ENCODE measurements at places on chromosomes 5 and 9.

DNA sequence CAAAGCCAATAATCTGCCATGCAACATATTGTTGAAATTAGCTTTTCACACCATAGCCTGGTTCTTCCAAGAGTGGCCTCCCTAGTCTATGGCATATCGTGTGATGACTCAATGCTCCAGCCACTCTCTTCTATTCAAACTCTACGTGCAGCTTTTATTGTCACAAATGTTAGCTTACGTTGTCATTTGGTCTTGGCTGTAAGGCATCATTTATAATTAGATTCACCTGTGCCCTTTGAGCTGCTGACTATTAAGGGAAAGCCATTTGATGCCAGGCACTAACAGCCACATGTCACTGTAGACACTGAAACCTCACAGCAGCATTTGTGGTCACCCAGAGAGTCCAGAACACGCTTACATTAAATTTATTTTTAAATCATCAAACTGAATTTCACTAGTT, 66.8 kb downstream of the APBA1 start:
- DNase-seq = no peak

DNA sequence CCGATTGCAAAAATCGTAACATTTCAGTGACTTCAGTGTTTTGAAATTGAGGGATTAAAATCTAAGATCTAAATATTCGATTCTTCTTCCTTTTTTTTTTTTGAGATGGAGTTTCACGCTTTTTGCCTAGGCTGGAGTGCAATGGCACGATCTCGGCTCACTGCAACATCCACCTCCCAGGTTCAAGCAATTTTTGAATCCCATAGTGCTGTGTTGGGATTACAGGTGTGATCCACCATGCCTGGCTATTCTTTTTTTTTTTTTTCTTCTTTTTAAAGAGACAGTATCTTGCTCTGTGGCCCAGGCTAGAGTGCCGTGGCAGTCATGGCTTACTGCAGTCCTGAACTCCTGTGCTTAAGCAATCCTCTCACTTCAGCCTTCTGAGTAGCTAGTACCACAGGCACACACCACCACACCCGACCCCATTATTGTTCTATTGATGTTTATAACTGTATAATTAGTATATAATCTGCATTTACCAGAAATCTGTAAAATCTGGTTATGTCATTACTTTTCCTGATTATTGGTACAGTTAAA, 42.7 kb downstream of the NSD1 start:
- DNase-seq = no peak

DNA sequence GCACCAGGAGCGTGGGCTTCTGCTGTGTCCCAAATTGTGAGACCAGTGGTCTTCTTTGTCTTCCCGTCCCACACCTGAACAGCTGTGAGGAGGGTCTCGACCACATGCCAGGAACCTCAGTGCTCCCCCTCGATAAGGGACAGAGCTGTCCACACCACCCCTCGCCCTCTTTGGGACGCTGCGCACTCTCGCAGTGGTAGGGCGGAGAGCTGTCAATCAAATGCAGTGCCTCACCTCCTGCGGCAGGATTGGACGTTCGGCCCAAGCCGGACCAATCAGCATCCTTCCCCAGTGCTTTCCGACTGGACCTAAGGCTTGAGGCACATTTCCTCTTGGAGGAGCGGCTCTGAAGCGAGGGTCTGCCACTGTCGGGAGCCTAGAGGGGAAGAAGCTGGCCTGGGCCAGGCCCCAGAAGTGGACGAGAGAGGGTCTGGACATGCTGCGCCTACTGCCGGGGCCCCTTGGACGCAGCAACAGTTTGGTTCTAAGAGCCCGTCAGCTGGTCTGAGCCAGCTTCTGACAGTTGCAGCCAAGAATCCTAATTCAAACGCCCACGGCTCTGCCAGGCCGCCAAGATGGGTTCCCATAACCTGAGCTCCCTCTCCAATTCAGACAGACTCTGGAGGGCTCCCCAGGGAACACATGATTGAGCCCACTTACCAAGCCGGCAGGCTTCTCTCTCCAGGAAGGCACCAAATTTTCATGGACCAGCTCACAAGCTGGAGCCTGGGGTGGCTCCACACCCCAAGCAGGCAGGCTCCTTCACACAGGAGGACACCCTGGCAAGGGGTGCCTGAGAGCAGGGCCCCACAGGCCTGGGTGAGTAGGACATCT, 28.1 kb upstream of the ADAMTS2 start:
- no peak for DNase-seq

GRCh38 chr5:176529741-176530141, 7.5 kb downstream of the RNF44 start:
- no peak for DNase-seq

DNA sequence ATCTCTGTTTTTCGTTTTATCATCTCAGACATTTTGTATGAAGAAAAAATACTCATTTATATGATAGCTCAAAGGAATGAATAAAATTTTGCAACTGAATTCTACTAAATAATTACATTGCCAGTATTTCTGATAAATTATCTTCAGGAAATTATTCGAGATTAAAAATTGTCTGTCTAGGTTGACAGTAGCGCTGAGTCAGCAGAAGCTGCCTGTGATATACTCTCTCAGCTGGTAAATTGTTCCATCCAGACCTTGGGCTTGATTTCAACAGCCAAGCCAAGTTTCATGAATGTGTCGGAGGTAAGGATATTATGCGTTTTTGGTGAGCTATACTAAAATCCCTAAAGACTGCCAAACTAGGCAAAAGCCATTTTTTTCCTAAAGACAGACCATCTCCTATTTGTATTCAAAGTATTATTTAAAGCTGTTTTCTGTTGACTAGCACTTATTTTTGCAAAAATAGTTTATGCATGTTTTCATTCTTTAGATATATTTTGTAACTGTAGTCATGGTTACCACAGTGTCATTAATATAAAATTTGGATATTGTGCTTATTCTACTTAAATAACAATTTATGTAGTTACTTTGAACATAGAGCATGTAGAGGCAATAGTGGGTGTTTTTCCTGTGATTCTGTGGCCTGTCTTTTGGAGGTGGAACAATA, 17.4 kb downstream of the LECT2 start:
- DNase-seq = no peak

DNA sequence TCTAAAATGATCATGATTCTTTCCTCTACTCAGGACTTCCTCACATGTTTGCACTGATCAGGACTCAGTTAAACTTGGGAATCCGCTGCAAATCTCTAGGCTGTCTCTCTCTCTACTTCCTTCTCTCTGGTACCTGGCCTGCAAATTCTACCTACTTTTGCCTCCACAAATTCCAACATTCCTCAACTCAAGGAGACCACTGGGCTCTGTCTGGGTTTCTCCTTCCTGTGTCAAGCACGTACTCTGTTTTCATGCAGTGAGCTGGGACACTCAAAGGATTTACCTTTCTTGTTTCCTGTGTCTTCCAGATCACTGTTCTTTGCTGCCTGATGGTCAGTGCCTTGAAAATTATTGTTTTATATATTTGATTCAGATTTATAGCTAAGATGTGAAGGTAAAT, 45.9 kb upstream of the ANKRD31 start:
- DNase-seq = no peak

DNA sequence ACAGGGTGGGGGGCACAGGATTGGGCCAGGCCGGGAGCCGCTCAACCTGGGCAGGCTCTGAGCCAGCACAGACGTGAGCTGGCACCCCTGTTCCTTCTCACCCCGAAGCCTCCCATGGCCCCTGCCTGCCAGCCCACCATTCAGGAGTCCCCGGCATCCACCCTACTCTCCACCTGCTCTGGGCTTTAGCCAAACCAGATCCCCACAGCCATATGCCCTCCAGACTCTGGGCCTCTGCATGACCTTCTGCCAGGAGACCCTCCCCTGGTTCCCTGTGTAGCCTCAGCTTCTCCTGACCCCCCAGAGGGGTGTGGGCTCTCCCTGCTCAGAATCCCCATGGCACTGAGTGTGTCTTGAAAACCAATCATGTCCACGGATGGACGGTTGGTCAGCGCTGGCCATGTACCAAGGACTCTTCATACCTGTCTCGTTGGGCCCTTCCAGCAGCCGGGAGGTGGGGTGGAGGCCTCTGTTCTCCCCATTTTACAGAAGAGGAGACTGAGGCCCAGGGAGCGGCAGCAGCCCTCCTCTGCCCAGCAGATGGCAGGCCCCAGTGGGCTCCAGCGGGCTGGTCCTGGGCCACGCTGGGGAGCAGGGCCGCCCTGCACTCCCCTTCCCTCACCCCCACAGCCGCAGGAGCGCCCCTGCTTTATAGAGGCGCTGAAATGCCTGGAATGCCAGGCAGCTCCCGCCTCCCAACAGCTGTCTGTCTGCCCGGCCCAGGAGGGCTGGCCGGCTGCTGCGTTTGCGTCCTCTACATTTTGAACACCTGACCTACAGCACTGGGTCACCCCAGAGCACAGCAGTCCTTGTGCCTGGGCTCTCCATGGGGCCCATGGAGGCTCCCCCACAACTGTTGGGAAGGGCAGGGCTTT, 3.5 kb upstream of the MYMK start:
- no peak for DNase-seq

DNA sequence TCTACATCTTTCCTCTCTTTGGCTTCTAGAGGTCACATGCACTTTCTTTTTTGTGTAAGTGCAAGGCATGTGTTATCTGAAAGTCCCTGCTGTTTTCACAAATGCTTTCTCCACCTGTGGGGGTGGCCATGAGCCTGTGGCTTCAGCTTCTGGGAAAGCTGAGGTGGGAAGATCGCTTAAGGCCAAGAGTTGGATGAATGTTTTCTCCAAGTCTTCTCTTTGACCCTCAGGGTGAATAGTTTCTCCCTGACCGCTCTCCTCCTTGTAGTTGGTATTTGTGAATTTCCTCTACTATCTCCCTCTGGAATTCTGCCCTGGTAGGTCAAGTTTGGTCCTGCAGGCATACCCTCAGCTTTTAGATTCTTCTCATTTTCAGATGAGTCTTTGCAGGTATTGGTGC, 74.2 kb downstream of the UGCG start:
- DNase-seq = no peak

- DNase-seq = no peak
Measured at GRCh38 chr5:159786901-159787691, 129.2 kb upstream of the ADRA1B start.

- DNase-seq = no peak
Measured at GRCh38 chr9:88680505-88681160, 145.7 kb downstream of the NXNL2 start.

- DNase-seq = no peak
Measured at GRCh38 chr5:542319-543311, 18.4 kb upstream of the SLC9A3 start.

DNA sequence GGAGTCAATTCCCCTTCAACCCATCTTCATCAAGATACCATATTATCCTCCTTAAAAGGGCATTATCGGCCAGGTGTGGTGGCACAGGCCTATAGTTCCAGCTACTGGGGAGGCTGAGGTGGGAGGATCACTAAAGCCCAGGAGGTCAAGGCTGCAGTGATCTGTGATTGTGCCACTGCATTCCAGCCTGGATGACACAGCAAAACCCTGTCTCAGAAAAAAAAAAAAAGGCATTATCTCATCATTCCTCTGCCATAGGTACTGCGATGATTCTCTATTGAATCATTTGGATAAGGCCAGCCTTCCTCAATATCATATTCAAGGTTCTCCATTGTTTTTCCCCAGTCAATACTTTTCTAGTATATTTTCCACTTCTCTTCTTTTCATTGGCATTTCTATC, 39.2 kb upstream of the RAB3C start:
- DNase-seq = no peak

GRCh38 chr9:20622330-20623020, at the start of gene MLLT3:
Gene MLLT3 (minus strand): TSS chr9:20622499.
- peak; percentile 96 for DNase-seq

GRCh38 chr9:94904806-94905205, 178.3 kb downstream of the AOPEP start:
- no peak for DNase-seq

DNA sequence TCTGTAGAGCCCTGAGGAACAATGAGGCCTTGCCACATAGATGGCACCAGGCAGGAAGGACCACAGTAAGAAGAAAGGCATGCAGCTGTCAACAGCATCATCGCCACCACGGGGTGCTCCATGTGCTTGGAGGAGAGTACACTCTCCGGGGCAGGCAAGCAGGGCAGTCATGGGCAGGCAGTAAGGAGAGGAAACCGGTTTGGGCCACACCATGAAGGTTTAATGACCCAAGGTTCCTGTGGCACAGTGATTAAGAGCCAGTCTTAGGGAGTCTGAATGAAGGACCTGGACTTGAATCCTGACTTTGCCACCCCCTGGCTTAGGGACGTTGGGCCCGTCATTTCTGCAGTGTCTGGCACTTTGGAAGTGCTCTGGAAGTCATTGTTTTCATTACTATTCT, 80.6 kb upstream of the ZBTB43 start:
- no peak for DNase-seq

- DNase-seq = peak; percentile 50
Measured at GRCh38 chr5:75640826-75641225, 29.6 kb downstream of the ANKDD1B start.

DNA sequence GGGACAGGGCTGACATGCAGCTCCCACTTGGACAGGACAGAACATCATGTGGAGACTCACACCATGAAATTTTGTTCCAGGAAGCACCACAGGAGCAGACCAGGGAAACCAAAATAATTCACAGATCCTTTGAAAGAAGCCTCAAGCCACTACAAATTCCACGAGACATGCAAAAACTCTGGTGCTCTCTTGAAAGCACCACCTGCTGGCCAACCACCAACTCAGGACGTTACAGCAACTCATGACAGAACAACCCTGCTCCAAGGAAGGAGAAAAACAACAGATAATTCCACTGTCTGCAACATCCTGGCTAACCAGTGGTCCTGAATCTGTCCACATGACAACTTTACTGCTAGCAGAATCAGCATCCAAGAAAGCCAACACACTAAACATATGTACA, 516.0 kb downstream of the SPATA31D1 start:
- DNase-seq = no peak

GRCh38 chr9:137720571-137721110, 101.8 kb downstream of the EHMT1 start:
- no peak for DNase-seq

DNA sequence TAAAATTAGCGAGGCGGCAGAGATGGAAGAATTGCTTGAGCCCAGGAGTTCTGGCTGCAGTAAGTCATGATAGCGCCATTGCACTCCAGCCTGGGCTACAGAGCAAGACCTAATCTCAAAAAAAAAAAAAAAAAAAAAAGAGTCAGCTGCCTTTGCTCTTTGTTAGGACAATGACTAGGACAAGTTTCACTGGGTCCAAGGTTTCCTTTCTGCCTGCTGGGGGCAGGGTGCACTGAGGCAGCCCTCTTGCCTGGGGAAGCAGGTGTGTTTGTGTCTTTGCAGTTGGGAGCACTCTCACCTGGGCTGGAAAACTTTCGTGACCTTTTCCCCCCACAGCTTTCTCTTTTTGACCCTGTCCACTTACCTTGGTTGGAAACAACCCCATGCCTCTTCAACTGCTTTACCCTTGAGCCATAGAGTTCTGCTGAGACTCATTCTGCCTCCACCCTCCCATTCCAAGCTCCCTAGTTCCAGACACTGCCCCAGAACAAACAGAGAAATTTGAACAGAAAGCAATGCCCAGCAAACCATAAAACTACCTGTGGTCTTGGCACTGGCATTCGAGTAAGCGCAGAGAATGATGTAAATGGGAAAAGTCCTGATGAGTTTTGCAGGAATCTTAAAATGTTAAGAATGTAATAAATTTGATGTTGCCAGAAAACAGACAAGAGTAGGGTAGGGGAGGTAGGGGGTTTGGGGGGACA, 17.0 kb upstream of the MYO10 start:
- no peak for DNase-seq

- no peak for DNase-seq
Measured at GRCh38 chr5:96809921-96810320, 2.2 kb upstream of the ERAP1 start.
